ENCODE measurements at places on chromosomes 3 and 15.

DNA sequence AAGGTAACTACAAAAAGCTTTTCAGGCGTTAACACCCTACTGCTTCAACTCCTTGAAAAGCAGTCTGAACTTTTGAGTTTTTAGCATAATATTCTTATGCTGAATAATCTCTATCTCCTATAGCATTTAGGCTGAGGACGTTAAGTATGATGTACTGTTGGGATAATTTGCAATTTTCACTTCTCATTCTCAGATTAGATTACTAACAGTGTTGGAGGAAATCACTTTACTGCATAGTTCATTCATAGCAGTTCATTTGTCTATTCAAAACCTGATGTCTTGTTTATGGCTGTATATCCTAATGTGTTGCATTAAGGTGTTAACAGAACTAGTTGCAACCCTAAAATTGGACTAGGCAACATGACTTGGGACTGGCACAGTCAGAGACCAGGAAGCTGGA, 983.1 kb downstream of the FHIT start:
- DNase-seq = no peak

- DNase-seq = no peak
Observed at GRCh38 chr15:85711580-85712192, 83.0 kb downstream of the KLHL25 start.

DNA sequence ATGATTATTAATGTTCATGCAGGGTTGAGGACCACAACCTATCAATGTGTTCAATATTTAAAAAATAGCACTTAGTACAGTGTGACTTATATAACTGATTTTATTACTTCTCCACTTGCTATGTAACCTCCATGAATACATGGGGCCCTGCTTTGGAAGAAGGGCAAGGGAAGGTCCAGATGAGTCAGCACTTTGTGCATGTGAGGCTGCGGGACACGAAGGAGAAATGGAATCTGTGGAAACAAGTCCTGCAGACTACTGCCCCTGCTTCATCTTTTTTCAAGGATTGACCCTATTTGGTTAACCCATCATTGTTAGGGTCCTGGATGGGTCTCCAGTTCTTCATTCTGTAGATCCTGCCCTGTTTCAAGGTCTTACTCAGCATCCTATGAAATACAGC, 1.6 kb downstream of the NXPE3 start:
- no peak for DNase-seq

DNA sequence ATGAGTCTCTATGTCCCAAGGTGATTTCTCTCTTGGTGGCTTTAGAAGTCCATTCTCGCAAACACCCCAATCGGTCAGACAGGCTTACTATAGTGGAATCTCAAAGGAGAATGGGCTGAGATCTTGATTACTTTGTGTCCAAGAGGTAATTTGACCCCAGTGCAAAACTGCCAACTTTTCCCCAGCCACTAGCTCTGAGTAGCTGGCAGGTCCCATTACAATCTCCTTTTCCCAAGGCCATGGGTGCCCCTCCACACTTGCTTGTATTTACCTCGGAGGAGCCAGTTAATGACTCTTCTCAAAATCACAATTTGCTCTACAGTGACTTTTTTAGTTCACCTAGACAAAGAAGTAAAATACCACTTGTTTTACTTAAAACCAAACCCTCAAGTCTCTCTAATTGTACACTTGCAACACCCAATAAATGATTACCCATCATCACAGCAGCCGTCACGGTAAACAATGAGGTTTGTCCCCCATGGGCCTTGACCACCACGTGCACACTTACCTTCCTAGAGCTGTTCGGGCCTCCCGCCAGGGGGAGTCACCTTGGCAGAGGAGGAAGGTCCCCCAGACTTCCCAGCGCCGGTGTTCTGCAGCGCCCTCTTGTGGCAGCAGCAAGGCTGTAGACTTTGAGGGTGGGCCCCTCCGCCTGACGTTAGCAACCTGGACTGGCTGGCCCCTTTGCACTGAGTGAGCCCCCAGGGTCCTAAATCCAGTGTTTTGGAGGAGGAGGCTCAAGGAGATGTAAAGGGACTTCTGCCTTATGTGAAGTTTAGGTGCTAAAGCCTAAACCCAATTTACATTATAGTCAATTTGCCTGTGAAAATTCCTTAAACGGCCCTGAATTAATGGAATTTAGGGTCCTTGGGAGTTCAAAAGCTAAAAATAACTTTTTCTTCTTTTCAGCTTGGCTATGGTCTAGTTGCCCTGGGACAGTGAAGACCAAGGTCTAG, 18.7 kb upstream of the HDAC11 start:
- DNase-seq = peak; percentile 53

DNA sequence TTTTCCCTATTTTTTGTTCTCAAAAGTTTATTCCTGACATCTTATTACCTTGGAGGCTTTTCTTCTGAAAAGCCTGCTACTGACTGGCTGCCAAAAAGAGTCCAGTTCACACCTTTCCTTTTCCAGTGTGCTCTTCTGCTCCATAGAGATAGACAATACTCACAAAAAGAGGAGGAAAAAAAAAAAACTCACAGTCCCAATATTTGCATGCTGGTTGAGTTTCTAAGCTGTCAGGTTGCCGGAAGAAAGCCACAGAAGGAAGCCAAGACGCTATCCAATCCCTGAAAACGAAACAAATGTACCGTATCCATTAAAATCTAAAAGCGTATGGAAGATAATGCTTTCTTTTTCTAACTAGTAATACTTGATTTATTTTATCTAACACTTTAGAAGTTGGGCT, 299.5 kb downstream of the CADM2 start:
- DNase-seq = no peak

- no peak for DNase-seq
Observed at GRCh38 chr3:122403489-122403888, 12.4 kb downstream of the WDR5B start.

DNA sequence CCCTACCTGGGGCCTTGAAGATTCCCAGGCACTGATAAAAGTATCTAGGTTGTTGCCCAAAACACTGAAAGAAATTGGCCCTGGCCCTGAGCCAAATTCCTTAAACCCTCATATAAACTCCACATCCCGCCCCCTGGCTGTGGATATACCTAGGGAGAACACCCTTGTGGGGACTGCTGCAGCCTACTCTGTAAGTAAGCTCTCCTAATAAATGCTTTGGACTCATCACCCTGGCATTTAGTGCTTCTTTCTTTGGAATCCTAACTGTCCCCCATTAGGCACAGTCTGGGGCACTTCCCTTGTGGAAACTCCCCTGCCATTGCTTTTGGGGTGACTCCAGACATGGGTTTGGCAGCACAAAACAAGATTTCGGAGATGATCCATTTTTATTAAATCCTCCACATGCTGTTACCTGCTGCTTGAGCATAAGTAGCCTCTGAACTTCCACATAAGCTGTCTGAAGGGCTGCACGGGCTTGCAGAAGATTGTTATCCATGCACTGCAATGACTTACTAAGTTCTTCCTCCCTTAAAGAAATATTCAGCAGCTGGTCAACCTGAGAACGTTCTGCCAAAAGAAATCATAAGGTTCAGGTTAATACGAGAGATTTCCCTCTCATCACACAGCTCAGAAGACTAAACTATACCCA, 46.4 kb downstream of the ZNF106 start:
- no peak for DNase-seq

GRCh38 chr3:186052096-186052840, 56.6 kb downstream of the ETV5 start:
- no peak for DNase-seq

DNA sequence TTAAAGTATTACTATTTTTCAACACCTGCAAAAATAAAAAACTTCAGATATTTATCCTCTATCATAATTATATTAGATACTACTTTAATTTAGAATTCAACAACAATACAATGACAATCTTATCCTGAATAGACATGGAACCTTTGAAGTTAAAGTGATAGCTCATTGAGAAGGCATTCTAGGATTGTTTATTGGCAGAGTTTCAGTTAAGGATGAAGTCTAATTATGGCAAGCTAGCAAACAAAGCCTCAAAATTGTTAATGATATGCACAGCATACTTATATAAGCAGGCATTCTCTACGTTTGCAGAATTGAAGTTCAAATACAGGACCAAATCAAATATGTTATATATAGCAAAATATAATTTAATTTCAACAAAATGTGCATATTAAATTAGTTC, 91.2 kb upstream of the ABI3BP start:
- DNase-seq = no peak

- no peak for DNase-seq
Observed at GRCh38 chr15:73950479-73950830, 24.2 kb downstream of the LOXL1 start.

- no peak for DNase-seq
Observed at GRCh38 chr3:880371-880770, 212.5 kb upstream of the CNTN6 start.

DNA sequence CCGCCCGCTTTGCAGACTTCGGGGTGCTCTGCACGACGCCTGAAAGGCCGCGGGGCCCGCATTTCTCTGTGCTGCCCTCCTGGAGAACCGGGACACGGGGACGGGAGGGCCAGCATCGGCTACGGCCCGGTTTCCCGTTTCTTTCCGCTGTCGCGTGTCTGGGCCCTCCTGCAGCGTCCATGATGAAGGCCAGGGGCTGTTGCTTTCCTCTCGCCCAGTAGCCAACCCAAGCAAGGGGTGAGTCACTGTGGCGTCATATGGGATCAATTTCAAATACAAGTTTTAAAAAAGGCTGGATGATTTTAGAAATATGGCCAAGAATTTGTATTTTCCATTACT, 435 bp downstream of the SLC35G2 start:
- DNase-seq = no peak

DNA sequence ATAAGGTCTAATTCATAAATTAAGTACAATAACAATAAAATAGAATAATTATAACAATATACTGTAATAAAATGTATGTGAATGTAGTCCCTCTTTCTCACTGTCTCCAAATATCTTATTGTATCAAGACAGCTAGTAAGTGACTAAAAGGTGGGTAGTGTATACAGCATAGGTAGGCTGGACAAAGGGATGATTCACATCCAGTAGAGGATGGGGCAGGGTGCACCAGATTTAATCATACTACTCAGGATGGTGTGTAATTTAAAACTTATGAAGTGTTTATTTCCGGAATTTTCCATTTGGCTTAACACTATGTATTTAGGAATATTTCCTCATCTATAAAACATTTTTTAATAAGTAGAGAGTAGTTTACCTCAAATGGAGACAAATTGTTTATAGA, 876.1 kb upstream of the CADM2 start:
- no peak for DNase-seq

- no peak for DNase-seq
Observed at GRCh38 chr3:45646051-45646585, 43.1 kb upstream of the SACM1L start.

GRCh38 chr3:20516311-20516710, 330.3 kb upstream of the SGO1 start:
- DNase-seq = no peak

- DNase-seq = no peak
Observed at GRCh38 chr3:21462141-21462540, 288.9 kb downstream of the ZNF385D start.

DNA sequence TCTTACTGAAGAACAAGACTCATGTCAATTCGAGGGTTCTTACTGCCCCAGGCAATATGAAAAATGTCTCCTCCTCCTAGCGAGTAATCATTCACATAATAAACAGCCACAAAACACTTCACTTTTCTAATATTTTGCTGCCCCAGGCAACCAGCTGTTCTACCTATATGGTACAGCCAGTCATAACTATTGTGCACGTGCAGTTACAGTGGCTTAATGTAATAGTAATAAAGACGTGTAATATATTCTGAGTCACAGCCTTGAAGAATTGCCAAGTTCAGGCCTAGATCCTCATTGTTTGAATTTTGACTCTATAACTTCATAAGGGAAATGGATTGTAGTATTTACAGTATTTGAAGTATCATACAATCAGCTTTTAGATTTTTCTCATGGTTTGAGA, 1250.0 kb upstream of the GBE1 start:
- DNase-seq = no peak

- no peak for DNase-seq
Observed at GRCh38 chr3:139124197-139124596, 79.5 kb upstream of the PRR23C start.

DNA sequence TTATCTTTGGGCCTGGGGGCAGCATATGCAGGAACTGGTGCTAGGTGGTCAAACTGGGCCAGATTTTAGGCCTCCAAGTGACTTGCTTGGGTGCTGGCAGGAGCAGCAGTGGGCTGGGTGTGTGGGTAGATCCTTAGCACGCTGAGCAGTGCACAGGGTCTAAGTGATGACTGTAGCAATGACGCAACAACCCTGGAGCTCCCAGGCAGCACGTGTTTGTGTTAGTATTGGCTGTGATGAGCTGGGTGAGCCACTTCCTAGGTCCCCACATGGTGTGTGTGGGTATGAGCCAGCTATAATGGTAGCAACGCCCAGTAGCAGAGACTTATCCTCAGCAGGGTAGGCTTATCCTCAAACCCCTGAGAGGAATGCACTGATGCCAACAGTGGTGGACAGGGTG, 570.6 kb upstream of the ROBO1 start:
- DNase-seq = no peak

- no peak for DNase-seq
Observed at GRCh38 chr15:40929660-40930429, 705 bp downstream of the DLL4 start.

DNA sequence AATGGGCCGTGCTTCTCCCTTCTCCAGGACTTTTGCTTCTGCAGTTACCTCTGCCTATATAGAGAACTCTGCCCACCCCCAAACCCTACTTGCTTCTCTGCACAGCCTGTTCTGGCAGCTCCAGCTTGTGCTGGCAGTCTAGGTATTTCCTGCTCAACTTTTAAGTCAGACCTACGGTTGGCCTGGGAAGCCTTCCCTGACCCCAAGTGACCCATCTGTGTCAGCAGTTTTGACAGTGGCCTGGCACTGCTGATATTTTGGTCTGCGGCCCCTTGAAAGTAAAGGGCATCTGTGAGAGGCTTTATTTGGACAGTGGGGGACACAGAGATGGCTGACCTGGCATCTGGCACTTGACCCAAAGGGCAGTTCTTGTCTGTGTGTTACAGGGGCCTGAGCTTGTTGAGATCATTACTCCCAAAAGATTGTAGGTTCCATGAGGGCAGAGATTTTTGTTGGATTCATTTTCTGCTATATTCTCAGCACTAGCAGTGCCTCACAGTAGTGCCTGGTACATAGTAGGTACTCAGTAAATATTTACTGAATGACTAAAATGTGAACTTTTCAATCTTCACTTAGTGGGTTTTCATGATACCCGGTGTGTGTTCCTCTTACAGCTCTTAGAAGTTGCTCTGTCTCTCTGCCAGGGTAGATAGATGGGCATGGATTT, 55.2 kb upstream of the TRAK1 start:
- DNase-seq = no peak

DNA sequence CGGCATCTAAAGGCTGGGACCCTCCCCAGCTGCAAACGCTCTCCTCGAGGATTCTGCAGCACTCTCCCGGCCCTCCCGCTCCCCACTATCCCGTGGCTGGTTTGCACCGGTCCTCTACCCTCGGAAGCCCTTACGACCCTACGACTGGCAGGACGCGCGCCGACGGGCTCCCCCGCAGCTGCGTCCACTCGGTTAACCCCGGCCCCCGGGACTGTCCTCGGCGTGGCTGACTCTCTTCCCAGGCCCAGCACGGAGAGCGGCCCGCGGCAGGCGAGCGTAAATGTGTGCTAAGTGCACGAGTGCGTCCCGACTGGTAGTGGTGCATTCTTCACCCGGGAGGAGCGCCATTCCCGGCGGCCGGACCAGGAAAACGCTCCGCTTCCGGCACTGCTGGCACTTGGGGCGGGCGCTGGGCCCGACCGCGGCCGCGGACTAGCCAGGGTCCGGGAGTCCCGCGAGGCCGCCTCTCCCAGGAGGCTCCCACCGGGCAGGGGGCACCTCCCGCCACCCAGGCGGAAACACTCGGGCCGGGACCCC, 508 bp downstream of the GORASP1 start:
- DNase-seq = no peak

- DNase-seq = no peak
Observed at GRCh38 chr3:39712413-39713048, 96.9 kb upstream of the MYRIP start.

All from activated T-helper 1 cell treated with anti-CD3 and anti-CD28 coated beads, Interleukin-2, amount 50 U/mL, for 16 hours (primary cell).